ENCODE measurements at places on chromosomes 1 and 21. TPM values are rescaled to one million over a fixed set of nuclear protein-coding genes. Genes with fewer than 3 reads are reported as not detected.

- H3K4me1 ChIP-seq = peaks cover 20% of the 10 kb centered on the region
- no peak overlapping the region for H3K27ac ChIP-seq
- H3K4me3 ChIP-seq = no peak overlapping the region
- no peaks in the 10 kb centered on the region for H3K27me3 ChIP-seq
- DNase-seq = no peak
Measured at GRCh38 chr1:183827801-183828200, 22.9 kb downstream of the RGL1 start.

DNA sequence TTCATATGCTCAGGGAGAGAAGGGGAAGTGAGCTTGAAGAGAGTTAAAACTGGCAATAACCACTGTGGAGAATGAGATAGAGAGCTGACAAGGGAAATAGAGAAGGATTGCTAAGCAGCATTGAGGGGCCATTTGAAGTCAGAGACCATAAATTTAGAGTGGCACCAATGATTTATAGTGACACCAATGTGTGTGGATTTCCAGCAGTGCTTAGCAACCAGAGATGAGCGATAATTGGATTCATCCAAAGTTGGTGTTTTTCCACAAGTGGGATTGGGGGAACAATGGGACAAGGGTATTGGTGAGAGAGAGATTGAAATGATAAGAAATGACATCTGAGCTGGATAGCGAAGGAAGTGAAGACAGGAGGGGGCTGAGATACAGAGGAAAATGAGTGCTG, 114.1 kb downstream of the C1orf94 start:
- H3K4me1 ChIP-seq = no peaks in the 10 kb centered on the region
- no peaks in the 10 kb centered on the region for H3K36me3 ChIP-seq
- no peaks in the 10 kb centered on the region for H3K27me3 ChIP-seq
- no peak overlapping the region for H3K27ac ChIP-seq

- peak; percentile 85 for DNase-seq
- peaks cover 12% of the 10 kb centered on the region for H3K4me1 ChIP-seq
- peak overlapping the region; percentile 34 for H3K4me3 ChIP-seq
- no peaks in the 10 kb centered on the region for H3K27me3 ChIP-seq
- H3K27ac ChIP-seq = peak overlapping the region; percentile 54
Measured at GRCh38 chr1:235883261-235883927, 16.7 kb upstream of the LYST start.

- DNase-seq = no peak
- no peaks in the 10 kb centered on the region for H3K4me1 ChIP-seq
- H3K36me3 ChIP-seq = no peaks in the 10 kb centered on the region
- no peak overlapping the region for H3K4me3 ChIP-seq
- no peak overlapping the region for H3K27ac ChIP-seq
Measured at GRCh38 chr1:166740668-166741276, 98.5 kb upstream of the POGK start.

DNA sequence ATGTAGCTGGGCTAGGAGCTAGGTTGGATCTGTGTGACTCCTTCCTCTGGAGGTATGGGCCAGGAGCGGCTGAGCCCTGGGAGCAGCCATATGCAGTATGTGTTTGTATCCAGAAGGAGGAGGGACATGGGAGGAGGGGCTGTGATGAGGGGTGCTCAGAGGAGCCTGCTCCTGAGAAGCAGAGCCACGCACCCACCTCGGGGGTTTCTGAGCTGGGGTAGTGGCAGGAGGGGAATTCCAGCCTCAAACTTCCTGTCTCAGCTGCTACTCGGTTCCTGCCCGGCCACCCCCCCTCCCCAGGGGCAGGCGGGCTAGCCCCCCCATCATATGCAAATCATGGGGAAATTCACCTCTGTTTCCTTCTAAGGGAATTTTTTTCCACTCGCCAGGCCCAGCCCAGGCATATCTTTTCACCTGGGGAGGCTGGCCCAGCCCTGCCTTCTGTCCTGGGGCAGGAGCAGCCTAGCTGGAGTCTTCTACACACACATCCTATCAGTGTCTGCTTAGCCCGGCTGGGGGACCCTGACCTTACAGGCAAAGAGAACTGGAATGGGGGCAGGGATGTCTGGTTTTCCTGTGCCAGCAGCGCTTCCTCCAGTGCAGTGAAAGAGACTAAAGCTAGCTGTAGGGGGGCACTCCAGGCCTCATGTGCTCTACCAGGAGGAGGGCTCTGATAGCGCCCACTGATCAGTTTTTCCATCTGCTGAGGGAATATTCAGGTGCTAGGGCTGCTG, 3.0 kb downstream of the ZC3H12A start:
- H3K27ac ChIP-seq = peak overlapping the region; percentile 96
- H3K4me1 ChIP-seq = peaks cover 65% of the 10 kb centered on the region
- peak overlapping the region; percentile 73 for H3K4me3 ChIP-seq
- no peak for DNase-seq
- H3K36me3 ChIP-seq = peaks cover 58% of the 10 kb centered on the region

DNA sequence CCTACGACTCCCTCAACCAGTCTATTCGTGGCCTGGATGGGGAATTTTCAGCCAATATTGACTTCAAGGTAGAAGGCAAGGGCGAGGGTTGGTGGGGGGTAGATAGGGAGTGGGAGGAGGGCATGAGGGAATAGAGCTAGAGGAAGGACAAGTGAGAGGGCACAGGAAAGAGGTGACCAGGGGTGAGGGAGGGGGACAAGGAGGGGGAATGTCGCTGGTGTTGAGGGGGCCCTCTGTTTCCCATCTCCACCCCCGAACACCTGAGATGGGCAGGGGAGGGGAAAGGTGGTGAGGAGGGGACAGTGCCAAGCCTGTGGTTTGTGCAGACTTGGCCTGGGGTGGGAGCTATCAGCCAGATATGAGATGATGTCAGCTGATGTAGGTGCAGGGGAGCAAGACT, 8.3 kb upstream of the ADAM15 start:
- H3K36me3 ChIP-seq = no peaks in the 10 kb centered on the region
- DNase-seq = no peak
- H3K4me3 ChIP-seq = no peak overlapping the region
- no peaks in the 10 kb centered on the region for H3K27me3 ChIP-seq
- H3K27ac ChIP-seq = no peak overlapping the region

DNA sequence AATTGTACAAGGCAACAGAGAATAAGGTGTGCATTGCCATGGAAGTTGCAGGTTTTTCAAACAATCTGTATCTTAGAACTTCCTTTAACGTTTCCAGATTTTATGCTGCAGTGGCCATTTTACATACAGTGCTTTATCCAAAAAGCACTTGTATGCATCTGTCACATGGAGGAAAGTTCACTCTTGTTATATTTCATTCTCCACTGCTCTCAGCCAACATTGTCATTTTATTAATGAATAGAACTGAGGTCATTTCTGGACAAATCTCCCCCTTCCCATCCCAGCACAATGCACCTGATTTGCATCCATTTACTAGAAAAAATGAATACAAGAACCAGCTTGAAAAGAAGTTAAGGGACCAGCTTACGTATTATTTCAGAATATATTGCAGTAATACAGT, 342.0 kb downstream of the USP25 start:
- no peak overlapping the region for H3K27ac ChIP-seq
- no peak for DNase-seq
- no peaks in the 10 kb centered on the region for H3K27me3 ChIP-seq
- H3K4me3 ChIP-seq = no peak overlapping the region
- H3K36me3 ChIP-seq = no peaks in the 10 kb centered on the region
- no peaks in the 10 kb centered on the region for H3K4me1 ChIP-seq

GRCh38 chr1:184329962-184330868, 56.6 kb upstream of the C1orf21 start:
- H3K4me1 ChIP-seq = peaks cover 14% of the 10 kb centered on the region
- no peaks in the 10 kb centered on the region for H3K36me3 ChIP-seq
- H3K4me3 ChIP-seq = no peak overlapping the region
- no peaks in the 10 kb centered on the region for H3K27me3 ChIP-seq
- DNase-seq = no peak
- H3K27ac ChIP-seq = peak overlapping the region; percentile 39

TPTE gene
- polyA plus RNA-seq = not detected

KCNQ4 gene
- polyA plus RNA-seq = 1.8 TPM

DMBX1 gene
- polyA plus RNA-seq = not detected

TLR5 gene
- 0.72 TPM for polyA plus RNA-seq

C1QTNF12 gene
- polyA plus RNA-seq = 0.84 TPM

All from heart left ventricle (tissue), 16 donors.